ENCODE measurements at places on chromosomes 5 and 9. TPM values are rescaled to one million over a fixed set of nuclear protein-coding genes. Genes with fewer than 3 reads are reported as not detected.

DNA sequence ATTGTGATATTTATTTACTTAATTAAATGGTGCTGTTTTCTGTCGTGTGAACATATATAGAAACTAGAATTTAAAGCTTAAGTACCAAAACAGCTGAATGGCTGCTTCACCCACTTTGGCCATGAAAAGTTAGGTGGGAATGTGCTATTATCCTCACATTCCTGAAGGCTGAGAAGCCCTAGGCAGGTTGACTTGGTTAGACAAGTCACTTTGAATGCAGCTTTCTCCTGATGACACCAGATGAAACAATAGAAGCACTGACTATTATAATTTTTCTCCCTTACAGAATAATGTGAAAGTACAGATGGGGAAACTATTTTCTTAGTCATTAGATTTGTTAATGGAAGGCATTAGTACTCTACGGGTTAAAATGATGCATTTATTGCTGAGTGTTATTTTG is 65.1 kb upstream of the C5orf46 start:
- DNase-seq: no peak
- H3K27me3 ChIP-seq: no peaks in the 10 kb centered on the region
- H3K4me1 ChIP-seq: no peaks in the 10 kb centered on the region
- no peak overlapping the region for H3K4me3 ChIP-seq
- H3K36me3 ChIP-seq: no peaks in the 10 kb centered on the region

GRCh38 chr5:78765756-78766411 is 117.3 kb upstream of the LHFPL2 start:
- no peak for DNase-seq
- no peak overlapping the region for H3K4me3 ChIP-seq
- no peaks in the 10 kb centered on the region for H3K27me3 ChIP-seq
- no peaks in the 10 kb centered on the region for H3K36me3 ChIP-seq

GRCh38 chr5:112436144-112436543 is 17.1 kb upstream of the EPB41L4A start:
- H3K36me3 ChIP-seq: no peaks in the 10 kb centered on the region
- H3K4me1 ChIP-seq: no peaks in the 10 kb centered on the region
- H3K27ac ChIP-seq: no peak overlapping the region
- no peak overlapping the region for H3K4me3 ChIP-seq
- H3K27me3 ChIP-seq: no peaks in the 10 kb centered on the region

Gene PDLIM4
- 45.4 TPM for total RNA-seq

DNA sequence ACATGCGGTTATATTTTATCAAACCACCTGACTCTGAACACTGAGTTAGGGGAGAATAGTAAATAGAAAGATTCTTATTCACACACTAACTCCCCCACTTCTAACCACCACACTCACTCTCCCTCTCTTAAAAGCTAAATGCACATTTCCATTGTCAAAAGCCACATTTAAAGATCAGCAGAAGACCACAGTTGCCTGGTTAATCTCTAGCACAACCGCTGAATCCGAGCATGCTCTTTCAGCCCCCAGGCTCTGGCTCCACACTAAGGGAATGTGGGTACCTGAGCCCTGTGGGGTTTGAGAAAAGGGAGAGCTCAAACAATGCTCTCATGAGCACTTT is 35.7 kb downstream of the PFDN1 start:
- H3K36me3 ChIP-seq: no peaks in the 10 kb centered on the region
- no peaks in the 10 kb centered on the region for H3K4me1 ChIP-seq
- H3K4me3 ChIP-seq: no peak overlapping the region
- no peak for DNase-seq
- no peak overlapping the region for H3K27ac ChIP-seq

DNA sequence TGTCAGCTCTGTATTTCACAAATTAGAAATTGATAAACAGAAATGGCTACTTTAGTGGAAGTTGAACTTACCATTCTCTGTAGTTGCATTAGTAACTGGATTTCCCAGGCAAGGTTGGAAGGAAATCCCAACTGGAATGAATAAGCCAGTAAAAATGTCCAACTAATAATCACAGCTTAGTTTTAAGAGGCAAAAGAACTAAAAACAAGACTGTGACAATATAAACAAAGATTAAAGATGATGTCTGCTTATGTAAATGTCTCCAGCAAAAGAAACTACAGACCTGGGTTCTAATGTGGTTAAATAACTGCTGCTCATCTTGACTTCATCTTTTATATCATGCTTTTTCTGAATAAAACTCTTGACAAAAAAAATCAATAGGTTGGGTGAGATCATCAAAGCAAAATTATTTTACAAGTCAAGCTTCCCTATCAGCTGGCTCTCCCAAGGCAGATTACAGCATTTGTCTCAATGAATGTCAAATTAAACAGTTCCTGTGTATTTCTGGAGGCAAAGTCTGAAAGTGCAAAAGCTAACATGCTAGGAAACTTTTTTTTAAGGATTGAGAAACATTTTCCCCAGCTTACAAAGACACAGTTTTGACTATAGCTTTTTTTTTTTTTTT is 62.3 kb upstream of the HMHB1 start:
- no peak overlapping the region for H3K27ac ChIP-seq
- no peaks in the 10 kb centered on the region for H3K27me3 ChIP-seq
- H3K4me3 ChIP-seq: no peak overlapping the region

Gene CCNO
- total RNA-seq: 1.7 TPM

DNA sequence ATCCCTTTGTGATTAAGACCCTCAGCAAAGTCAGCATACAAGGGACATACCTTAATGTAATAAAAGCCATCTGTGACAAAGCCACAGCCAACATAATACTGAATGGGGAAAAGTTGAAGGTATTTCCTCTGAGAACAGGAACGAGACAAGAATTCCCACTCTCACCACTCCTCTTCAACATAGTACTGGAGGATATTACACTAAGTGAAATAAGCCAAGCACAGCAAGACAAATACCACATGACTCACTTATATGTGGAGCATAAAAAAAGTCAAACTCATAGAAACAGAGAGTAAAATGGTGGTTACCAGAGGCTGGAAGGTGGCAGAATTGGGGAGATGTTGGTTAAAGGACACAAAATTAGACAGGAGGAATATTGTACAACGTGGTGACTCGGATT is 118.1 kb upstream of the NFIL3 start:
- H3K27ac ChIP-seq: no peak overlapping the region
- no peaks in the 10 kb centered on the region for H3K36me3 ChIP-seq
- no peak for DNase-seq
- no peaks in the 10 kb centered on the region for H3K27me3 ChIP-seq
- no peak overlapping the region for H3K4me3 ChIP-seq
- no peaks in the 10 kb centered on the region for H3K4me1 ChIP-seq

DNA sequence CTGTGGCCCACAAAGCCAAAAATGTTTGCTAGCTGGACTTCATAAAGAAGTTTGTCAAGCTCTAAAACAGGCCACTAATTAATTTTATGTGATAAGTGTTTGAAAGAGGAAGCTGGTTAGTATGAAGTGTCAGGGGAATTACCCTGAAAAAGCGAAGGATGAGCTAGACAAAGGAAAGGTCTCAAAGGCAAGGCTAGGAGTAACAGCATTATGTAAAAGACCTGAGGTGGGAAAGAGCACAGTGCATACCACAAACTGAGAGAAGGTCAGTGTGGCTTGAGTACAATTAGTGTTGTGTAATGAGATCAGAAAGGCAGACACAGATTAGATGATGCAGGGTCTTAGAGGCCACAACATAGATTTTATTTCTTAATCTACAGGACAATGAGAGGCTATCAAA is 29.6 kb downstream of the RC3H2 start:
- no peaks in the 10 kb centered on the region for H3K27me3 ChIP-seq
- H3K36me3 ChIP-seq: no peaks in the 10 kb centered on the region
- H3K27ac ChIP-seq: no peak overlapping the region
- no peak for DNase-seq
- no peak overlapping the region for H3K4me3 ChIP-seq
- H3K4me1 ChIP-seq: no peaks in the 10 kb centered on the region

Measured in ovary (tissue), 10 donors.